WTC11 (cell line): ENCODE measurements at places on chromosomes 5 and 9.

DNA sequence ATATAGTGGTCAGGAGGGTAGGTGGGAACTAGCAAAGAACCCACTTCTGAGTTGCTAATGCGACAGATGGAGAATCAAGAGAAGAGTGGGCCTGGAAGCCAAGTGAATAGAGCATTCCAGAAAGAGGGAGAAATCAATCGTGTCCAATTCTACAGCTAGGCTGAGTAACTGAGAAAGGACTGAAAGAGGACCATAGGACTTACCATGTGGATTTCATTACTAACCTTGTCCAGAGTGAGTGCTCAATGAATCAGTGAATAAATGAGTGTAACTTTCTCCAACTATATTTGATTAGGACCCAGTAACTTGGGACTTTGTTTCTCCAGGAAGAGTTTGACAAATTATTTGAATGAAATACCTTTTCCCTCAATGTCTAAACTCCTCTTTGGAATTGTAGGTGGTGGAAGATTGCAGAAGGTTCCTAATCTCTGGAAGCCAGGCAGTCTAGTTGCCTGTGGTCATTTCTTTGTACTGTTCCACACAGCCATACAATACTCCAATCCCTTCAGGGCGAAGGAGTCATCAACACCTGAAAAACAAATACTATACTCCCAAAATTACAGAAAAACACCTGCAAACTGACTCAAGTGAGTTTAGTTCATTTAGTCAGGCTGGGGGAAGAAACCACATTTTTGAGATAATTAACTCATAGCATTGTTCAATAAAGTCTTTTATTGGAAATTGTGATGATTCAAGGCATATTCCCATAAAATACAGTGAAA is 2.6 kb upstream of the F2RL1 start:
- no peak for DNase-seq

- no peak for DNase-seq
Observed at GRCh38 chr5:113519412-113519811, 5.9 kb downstream of the YTHDC2 start.

DNA sequence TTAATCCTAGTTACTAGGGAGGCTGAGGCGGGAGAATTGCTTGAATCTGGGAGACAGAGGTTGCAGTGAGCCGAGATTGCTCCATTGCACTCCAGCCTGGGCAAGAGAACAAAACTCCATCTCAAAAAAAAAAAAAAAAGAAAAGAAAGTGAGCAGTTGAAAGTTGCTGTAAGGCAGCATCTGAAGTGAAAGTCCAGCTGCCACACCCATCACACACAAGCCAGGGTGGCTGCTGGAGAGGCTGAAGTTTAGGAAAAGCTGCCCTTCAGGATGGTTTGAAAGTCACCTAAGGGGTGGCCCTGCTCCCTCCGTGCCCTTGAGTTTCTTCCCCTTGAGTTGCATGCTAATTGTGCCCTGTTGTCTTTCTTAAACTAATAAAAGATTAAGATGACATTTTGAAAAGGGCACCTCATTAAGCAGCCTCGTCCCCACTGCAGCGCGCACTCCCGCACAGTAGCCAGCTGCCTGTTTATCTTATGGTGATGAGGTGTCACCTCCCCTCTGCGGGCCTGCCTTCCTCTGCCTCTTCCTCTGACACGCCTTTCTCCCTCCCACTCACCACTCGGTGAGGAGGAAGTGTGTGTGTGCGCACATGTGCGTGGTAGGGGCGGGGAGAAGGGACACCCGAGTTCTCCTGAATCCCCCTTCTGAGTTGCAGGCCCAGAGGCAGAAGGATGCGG is 104.2 kb upstream of the PANK3 start:
- DNase-seq: no peak

DNA sequence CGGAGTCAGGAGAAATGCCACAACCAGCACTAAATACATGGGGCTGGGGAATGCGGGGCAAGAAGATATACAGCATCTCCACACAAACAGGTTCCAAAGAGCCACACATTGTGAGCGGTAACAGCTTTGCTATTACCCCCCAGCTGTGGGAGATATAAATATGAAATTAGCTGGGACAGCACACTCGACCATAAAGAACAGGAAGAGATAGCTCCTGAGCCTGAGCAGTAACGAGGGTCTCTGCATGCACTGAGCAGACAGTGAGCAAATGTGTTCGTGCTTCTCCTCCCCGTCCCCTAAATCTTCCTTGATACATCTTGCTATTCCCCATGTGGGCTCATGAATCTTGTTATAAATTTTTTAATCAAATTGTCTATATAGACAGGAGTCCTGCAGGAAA is 53.1 kb downstream of the ADAMTS2 start:
- DNase-seq: no peak

DNA sequence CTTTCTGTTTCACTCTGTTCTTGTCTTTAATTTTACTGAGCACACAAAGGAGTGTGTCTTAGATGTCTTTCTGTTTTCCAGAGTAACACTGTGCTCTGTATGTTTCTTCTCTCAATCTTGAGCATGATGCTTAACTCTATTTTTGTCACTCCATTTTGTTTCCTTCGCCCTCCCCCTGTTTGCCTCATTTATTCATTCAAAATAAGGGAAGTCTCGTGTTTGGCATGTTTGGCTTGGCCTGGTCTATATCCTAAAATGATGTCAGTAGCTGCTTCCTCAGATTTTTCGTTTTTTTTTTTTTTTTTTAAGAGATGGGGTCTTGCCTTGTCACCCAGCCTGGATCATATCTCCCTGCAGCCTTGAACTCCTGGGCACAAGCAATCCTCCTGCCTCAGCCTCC is 22.0 kb downstream of the ZNF618 start:
- DNase-seq: no peak

GRCh38 chr5:43043400-43043756 is 3.3 kb upstream of the ANXA2R start:
- no peak for DNase-seq

GRCh38 chr9:128109050-128109709 is 18.3 kb downstream of the PTGES2 start:
- no peak for DNase-seq

GRCh38 chr9:111700776-111701175 is 39.4 kb downstream of the GNG10 start:
- DNase-seq: no peak

GRCh38 chr9:116115761-116116353 is 37.7 kb upstream of the PAPPA start:
- DNase-seq: no peak

GRCh38 chr9:124954255-124954654 is 13.4 kb upstream of the GOLGA1 start:
- no peak for DNase-seq

DNA sequence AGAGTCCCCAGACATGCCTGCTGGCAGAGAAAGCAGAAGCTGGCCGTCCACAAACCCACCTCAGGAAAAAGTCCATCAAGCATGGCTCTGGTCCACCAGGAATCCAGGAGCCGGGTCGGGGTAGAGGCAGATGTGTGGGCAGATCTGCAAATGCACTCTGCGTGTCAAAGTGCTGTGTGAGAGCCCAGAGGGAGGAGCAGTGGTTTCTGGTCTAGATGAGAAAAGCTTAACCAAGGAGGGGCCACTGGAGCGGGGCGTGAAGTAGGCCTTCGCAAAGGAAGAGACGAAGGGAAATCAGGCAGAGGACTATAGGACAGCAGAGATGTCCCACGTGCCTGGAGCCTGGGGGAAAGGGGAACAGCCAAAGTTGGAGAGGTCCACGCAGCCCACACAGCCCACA is 40.0 kb downstream of the TTLL11 start:
- DNase-seq: no peak

DNA sequence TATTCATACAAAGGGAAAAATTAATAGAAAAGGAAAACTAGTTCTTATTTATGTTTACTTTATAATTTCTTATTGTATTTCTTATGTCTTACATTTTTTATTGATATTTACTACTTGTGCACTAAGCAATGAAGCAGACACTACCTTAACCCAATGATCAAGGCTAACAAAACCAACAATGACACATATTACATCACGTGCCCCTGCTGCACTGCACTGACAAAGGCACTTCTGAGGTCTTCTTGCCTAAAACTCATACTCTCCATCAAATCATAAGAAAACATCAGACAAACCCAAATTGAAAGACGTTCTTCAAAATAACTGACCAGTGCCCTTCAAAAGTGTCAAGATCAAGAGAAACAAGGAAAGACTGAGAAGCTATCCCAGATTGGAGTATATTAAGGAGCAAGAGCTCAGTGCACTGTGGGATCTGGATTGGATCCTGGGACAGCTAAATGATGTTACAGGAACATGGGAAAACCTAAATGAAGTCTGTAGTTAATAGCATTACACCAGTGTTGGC is 230.9 kb downstream of the AUH start:
- no peak for DNase-seq

- DNase-seq: no peak
Observed at GRCh38 chr9:76516871-76517270, 57.9 kb downstream of the GCNT1 start.

GRCh38 chr9:76177931-76178330 is 216.3 kb downstream of the RFK start:
- no peak for DNase-seq

DNA sequence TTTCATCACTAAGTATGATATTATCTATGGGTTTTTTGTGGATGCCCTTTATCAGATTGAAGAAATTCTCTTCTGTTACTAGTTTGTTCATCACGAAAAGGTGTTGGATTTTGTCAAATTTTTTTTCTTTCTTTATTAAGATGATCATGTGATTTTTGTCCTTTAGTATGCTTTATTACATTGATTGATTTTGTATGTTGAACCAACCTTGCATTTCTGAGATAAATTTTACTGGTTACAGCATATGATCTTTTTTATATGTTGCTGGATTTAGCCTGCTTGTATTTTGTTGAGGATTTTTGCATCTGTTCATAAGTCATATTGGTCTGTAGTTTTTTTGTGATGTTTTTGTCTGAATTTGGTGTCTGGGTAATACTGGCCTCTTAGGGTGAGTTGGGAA is 42.8 kb downstream of the RAD23B start:
- DNase-seq: no peak

- no peak for DNase-seq
Observed at GRCh38 chr5:6591671-6592288, 41.1 kb downstream of the NSUN2 start.

DNA sequence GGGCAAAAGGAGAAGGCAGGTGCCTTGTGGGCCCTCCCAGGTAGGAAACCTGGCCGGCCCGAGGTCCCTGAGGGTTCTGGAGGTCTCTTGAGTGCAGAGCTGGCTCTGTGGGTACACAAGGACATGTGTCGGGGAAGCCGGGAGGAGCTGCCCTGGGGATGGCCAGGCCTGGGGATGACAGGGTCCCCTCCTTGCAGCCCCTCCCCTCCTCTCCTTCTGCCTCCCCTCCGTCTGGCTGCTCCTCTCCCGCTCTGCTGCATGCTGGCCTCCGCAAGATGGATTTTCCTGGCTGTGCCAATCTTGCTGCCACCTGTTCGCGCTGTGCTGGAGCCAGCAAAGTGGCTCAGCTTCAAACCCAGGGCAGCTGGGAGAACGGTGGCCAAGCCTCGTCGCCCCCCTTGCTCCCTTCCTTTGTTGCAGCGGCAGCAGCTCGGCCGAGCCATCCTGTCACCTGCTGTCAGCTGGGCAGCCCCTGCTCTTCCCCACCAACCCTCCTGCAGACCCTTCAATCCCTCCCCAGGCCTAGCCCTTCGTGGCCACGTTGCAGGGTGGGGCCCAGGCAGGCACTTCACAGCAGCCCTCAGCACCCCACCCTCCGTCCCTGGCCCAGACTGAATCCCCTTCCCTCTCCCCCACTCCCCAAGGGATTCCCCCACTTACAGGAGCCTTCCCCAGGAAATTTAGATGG is 17.6 kb upstream of the UNC5A start:
- no peak for DNase-seq

DNA sequence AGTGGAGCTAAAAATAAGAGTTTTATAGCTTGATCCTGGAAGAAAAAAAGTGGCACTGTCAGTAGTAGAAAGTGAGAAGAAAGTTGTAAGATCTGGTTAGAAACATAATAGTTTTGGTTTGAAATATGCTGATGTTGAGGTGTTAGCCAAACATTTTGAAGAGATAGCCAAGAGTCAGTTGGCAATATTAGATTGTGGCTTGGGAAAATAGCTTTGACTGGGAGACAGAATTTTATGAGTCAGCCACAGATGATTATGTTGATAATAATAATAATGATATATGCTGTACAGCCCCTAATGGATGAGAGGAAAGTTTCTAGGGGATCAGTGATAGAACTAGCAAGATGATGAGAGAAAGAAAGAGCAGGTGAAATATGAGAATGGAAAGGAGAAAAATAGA is 12.4 kb upstream of the CDH18 start:
- DNase-seq: no peak

- no peak for DNase-seq
Observed at GRCh38 chr5:153767221-153768188, 271.2 kb downstream of the FAM114A2 start.

- no peak for DNase-seq
Observed at GRCh38 chr9:106717686-106718085, 145.3 kb upstream of the ZNF462 start.

DNA sequence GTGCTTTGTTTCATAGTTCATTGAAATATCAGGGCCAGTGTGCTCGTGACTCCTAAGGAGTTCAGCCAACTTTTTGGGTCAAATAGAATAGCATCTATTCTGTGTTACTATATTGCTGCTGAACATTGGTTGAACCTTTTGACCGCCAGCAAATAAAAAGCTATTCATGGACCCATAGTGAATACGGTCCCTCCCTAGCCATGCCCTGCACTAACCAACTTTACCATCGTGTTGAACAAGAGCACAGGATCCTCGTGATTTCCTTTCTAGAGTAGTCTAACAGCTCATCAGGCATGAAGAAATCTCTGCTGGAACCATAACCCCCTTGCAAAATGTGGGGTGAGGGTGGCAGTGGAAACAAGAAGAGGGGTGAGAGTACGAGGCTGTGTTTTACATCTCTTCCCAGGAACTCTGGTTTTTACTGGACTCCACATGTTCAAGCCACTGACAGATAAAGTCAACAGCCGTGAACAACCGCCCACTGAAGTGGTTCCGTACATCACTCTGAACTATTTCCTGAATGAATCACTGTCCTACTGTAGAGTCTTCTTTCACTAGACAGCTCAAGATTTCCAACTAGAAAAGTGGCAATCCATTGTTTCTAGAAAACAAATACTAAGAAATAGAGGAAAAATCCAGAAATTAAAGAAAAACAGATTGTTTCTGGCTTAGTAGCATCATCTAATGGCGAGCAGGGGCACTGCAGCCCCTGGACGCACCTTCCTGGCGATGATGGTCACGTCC is 70.1 kb upstream of the SPATA31E1 start:
- peak; percentile 49 for DNase-seq

DNA sequence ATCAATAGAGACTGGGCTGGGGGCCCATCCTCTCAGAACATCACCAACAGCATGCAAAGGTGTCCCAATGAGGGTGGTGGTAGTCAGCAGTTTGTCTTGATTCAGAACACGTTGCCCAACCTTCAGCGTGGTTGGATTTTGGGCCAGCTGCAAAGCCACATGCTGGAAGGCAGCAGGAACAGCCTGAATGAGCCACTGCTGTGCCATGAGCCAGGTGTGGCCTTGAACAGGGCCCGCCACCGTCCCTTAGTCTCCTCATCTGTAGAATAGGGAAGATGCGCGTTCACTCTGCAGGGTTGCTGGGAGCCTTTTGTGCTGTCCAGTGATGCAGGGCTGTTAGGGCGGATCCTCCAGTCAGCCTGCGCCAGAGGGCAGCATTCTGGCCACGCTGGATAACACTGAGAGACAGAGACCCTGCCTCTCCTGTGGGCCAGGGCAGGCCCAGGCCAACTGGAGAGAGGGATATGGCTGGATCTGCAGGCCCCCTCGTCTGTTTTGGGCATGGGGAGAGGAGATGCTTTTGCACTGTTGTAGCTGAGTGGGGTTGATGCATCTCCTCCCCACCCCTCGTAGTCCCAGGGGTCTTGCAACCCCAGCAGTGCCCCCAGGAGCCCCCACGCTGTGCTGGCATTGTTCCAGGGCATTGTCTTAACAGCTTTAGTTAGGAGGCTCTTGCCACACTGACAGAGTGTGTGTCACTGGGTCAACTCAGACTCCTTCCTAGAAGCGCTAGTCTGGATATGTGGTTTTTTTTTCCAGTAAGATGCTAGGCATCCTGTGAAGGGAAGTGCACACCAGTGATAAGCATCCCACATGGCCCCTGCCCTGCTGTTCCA is 42.1 kb downstream of the SLC46A2 start:
- DNase-seq: peak; percentile 30
